Left colon (tissue), 2 donors: ENCODE measurements at places on chromosomes 13 and 19.

- DNase-seq, result no peak
Measured at GRCh38 chr19:13521066-13521465, 14.8 kb upstream of the CACNA1A start.

DNA sequence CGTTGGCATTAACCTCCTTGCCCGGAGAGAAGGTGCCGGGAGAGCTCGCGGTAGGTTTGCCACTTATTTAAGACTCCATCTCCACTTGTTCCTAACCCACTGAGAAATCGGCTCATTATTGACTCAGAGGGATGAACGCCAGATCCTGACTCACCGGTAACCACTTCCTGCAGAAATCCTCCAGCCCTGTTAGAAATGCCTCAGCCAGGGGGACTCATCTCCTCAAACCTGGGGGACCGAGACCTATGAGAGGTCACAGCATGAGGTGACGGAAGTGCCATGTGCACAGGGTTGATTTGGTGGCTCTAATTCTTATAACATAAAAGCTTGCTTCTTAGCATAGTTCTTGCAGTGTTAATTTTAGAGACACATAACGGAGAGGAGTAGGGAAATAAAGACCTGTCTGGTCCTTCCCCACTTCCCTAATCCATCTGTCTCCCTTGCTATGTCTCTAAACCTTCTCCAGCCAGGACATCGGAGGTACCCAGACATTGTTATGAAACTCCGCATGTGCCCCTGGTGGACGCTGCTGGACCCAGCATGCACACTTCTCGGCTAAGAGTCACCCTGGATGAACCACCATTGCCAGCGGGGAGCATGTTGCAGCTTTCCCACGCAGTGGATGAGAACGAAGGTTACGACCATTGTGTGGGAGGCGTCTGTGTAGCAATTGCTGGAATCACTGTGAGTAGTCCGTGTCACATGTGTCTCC, 158.9 kb downstream of the EFNB2 start:
- no peak for DNase-seq

DNA sequence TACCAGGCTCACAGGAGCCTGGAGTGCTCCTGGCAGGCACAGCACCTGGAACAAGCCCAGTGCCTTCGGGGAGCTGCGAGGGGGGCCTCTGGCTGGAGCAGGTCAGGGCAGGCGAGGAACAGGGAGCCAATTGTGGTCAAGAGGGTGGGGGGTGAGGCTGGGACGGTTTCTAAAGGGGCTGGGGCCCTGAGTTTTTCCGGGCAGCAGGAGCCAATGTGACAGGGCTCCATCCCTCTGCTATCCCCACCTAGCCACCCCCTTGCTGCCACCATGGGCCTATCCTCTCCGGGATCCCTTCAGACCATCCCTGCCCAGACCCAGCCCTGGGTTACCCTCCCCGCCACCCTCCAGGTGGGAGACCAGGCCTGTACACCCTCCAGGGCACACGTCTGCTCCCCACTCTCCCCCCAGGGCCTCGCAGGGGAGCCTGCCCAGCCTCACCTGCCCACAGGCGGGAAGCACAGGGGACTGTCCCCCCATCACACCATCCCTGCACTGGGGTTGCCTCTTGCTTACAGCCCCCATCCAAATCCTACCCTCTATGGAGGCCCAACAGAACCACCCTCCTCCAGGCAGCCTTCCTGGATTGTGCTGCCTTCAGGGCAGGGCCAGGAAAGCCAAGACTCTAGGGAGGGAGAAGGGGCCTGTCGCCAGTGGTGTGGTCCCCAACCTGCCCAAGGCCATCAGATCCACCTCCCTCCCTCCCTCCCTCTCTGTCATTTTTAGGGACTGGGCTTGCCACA, 121.0 kb downstream of the URI1 start:
- DNase-seq, result no peak

DNA sequence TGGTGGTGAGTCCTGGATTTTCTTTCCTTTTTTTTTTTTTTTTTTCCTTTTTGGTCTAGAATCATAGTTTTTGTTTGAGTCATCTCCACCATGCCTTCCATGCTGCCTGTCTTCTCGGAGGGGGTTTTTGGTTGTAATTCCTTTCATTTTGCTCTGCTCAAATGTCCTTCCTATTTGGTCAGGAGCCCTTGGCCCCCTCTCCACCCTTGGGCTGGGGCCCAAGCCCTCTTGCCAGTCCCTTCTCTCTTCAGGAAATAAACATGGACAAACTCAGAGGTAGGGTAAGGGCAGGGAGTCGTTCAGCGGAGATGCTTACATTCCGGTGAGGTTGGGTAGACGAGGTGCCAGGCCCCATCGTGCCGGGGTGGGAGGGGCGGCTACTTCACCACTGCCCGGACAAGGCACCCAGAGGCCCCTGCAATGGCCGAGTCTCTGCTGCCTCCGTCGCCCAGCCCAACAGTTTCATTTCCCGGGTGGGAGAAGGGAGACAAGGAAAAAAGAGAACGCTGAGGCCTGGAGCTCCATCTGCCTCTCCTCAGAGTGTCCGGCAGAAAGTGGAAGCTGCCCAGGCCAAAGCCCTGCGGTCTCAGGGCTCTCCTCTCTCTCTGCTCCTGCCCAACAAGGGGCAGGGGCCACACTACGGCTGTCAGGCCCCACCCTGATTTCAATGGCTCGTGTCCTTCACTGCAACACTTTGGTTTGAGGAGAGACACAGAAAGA, 12.7 kb downstream of the ZNF574 start:
- no peak for DNase-seq

- no peak for DNase-seq
Measured at GRCh38 chr13:97781891-97782305, 171.6 kb upstream of the IPO5 start.

GRCh38 chr19:27774337-27774736, 1438.6 kb downstream of the UQCRFS1 start:
- DNase-seq, result no peak

DNA sequence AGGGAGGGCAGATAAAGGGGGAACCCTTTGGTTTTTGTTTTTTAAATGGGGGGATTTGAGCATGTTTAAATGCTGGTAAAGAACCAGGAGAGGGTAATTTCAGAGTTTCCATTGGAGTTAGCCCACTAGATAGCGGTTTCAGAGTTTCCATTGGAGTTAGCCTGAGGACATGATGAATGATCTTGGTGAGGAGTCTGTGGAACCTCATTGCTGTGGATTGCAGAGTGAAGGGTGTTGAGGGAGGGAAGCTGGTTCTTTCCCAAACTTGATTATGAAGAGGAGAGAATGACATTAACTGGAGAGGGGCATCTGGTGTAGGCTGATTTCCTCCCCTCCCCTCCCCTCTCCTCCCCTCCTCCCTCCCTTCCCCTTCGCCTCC, 5.0 kb downstream of the WASF3 start:
- no peak for DNase-seq

- no peak for DNase-seq
Measured at GRCh38 chr13:102100234-102100633, 301.6 kb downstream of the FGF14 start.

- DNase-seq, result no peak
Measured at GRCh38 chr13:110875241-110875640, 39.6 kb downstream of the ANKRD10 start.

GRCh38 chr13:44667943-44668342, 91.8 kb upstream of the TSC22D1 start:
- no peak for DNase-seq

- DNase-seq, result peak; percentile 72
Measured at GRCh38 chr13:106471957-106472543, 63.4 kb downstream of the EFNB2 start.

- peak; percentile 54 for DNase-seq
Measured at GRCh38 chr19:18251587-18252369, 22.5 kb downstream of the IQCN start.

DNA sequence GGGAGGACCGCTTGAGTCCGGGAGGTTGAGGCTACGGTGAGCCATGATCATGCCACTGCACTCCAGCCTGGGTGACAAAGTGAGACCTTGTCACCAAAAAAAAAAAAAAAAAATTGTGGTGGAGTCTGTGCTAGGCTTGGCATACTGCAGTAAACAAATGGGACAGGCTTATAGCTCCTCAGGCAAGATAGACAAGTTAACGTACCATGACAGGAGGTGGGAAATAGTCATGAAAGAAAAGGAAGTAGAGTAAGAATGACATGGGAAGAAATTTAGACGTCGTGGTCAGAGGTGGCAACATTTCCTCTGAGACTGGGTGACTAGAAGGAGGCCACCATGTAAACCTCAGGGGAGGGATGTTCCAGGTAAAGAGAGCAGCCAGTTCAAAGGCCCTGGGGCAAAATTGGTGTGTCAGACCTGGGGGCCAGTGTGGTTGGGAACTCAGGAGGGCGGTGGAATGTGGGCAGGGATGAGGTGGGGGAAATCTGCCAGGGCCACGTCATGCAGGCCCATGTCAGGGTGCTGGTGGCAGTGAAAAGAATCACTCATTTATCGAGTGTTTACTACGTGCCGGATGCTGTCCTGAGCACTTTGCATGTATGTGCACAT, 5.6 kb downstream of the SNRPA start:
- no peak for DNase-seq

DNA sequence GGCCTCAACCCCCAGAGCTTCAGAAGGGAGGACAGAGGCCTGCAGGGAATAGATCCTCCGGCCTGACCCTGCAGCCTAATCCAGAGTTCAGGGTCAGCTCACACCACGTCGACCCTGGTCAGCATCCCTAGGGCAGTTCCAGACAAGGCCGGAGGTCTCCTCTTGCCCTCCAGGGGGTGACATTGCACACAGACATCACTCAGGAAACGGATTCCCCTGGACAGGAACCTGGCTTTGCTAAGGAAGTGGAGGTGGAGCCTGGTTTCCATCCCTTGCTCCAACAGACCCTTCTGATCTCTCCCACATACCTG, 969 bp upstream of the CEACAM5 start:
- peak; percentile 54 for DNase-seq

GRCh38 chr19:246551-246950, 44.7 kb downstream of the PLPP2 start:
- no peak for DNase-seq

DNA sequence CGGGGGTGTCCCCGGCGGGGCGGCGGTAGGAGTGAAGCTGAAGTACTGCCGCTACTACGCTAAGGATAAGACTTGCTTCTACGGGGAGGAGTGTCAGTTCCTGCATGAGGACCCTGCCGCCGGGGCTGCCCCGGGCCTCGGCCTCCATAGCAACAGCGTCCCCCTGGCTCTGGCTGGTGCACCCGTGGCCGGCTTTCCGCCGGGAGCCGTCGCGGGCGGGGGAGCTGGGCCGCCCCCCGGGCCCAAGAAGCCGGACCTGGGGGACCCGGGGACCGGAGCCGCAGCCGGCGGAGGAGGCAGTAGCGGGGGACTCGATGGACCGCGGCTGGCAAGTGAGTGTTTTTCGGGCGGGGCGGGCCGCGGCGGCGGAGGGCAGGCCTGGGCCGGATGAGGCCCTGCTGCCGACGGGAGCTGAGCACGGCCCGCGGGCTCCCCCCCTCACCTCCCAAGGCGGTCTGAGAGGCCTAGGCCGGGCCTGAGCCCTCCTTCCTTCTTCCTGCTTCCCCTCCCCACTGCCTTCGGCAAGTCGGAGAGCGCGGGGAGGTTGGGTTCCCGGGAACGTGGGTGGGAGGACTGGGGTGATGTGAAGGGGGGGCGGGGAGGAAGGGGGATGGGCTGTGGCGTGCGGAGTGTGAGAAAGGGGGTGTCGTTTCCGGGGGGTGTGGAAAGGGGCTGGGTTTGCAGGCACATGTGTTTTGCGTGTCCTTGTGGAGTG, 568 bp downstream of the PAN3 start:
- DNase-seq, result peak; percentile 92

DNA sequence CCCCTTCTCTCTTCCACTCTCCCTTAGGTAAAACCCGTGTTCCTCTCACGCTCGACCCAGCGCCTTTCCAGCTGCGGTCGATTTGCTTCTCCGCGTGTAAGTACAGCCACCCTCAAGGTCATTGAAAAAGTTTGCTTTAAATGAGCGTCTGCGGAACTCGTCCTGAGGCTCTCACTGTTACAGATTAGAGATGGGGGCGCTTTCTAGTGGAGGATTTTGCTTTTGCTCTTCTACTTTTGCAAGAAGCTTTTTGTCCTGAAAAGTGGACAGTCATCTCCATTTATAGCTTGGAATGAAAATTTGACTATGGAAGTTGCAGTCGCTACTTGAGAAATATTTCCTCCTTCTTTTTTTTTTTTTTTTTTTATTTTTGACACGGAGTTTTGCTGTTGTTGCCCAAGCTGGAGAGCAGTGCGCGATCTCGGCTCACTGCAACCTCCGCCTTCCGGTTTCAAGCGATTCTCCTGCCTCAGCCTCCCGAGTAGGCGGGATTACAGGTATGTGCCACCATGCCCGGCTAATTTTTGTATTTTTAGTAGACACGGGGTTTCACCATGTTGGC, 595 bp upstream of the RAB20 start:
- peak; percentile 50 for DNase-seq

- DNase-seq, result no peak
Measured at GRCh38 chr19:29410601-29411000, 115.2 kb upstream of the VSTM2B start.

- DNase-seq, result no peak
Measured at GRCh38 chr13:102203718-102204117, 198.1 kb downstream of the FGF14 start.

DNA sequence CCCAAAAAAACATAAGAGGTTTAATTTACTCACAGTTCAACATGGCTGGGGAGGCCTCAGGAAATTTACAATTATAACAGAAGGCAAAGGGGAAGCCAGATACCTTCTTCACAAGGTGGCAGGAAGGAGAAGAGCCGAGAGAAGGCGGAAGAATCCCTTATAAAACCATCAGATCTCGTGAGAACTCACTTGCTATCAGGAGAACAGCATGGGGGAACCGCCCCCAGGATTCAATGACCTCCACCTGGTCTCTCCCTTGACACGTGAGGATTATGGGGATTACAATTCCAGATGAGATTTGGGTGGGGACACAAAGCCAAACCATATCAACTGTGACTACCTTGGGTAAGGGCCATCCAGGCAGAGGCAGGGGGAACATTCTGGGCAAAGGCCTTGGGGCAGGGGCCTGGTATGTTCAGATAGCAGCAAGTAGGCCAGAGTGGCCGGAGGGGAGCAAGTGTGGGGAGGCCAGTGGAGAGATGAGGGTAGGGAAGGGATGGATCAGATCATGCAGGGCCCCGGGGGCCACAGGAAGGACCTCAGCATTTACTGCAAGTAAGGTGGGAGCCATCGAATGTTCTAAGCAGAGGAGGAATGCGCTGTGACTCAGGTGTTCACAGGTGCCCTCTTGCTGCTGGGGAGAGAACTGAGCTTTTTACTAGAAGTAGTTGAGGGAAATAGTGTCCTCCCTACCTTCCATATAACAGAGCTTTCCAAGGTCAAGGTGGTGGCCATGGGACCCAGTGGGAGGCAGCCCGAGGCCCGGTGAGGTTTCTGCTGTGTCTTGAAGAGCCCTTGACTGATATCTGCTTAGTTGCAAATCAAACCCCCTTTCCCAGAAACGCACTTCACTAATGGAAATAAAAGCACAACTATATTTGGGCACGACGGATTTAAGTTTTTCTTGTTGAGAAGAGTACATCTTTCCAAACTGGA, 18.0 kb downstream of the RAB3D start:
- DNase-seq, result no peak

GRCh38 chr13:31208559-31209122, 8.9 kb downstream of the B3GLCT start:
- no peak for DNase-seq

- DNase-seq, result no peak
Measured at GRCh38 chr13:71624653-71625600, 242.1 kb downstream of the DACH1 start.
